ENCODE measurements at places on chromosomes 5 and 9.

GRCh38 chr9:124033967-124034366 is 22.4 kb downstream of the LHX2 start:
- DNase-seq, result no peak

GRCh38 chr5:16609412-16609811 is 7.4 kb downstream of the RETREG1 start:
- no peak for DNase-seq

GRCh38 chr9:126347093-126347492 is 20.5 kb downstream of the MVB12B start:
- no peak for DNase-seq

DNA sequence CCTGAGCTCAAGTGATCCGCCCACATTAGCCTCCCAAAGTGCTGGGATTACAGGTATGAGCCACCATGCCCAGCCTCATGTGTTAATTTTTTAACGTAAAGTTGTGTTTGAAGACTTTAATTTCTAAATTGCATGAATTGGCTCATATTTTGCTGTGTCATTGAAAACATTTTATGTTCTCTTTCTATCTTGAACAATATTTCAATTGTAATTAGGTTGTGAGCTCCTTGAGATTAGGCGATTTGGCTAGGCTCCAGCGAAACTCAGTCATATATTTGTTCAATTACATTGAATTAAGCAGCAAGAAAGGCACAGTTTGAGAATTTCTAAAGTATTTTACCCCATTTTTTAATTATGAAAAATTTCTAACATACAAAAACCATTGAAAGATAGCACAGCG is 34.0 kb downstream of the GAPVD1 start:
- no peak for DNase-seq

DNA sequence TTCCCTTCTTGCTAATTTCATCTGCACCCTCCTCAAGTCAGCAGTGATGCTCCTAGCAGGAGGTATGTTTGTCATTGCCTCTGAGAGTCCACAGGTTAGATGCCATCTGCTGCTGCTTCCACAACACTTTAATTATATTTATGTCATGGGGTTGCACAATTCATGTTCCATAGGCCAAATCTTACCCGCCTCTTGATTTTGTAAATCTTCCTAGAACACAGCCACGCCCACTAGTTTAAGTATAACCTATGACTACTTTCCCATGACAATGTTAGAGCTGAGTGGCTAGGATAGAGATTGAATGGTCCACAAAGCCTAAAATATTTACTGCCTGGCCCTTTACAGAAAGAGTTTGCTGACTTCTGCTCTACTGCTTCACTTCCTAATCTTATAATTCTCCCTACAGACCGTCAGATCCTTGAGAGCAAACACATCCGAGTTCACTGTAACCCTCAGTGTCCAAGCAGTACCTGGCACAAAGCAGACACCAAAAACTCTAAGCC is 21.1 kb downstream of the LIFR start:
- no peak for DNase-seq

DNA sequence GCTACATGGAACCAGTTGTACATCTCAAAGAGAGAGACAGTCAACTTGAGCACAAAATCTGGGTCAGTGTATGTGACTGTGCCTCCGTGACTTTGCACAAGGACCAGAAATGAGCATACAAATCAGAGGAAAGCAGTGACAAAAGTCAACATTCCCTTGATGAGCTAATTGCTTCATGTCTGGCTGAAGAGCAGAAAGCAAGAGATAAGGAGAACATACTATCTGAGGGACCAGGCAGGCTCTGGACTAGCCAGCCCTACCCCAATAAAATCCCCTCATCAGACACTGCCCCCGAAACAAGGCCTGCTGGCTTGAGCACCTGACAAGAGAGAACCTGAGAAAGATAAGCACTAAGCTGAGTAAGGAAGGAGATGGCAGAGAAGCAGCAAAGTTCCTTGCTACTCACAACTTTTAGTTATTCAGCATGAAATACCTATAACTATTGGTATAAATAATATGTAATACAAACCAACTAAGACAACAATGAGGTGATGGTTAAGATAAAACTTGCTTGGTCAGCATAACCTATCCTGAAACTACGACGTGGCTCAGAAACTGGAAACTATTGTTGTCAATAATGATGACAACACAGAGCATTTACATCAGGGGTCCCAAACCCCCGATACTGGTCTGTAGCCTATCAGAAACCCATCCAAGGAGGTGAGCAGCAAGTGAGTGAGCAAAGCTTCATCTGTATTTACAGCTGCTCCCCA is 9.5 kb downstream of the SIL1 start:
- DNase-seq, result no peak

GRCh38 chr9:137375321-137376058 is 47.5 kb downstream of the EXD3 start:
- DNase-seq, result no peak

DNA sequence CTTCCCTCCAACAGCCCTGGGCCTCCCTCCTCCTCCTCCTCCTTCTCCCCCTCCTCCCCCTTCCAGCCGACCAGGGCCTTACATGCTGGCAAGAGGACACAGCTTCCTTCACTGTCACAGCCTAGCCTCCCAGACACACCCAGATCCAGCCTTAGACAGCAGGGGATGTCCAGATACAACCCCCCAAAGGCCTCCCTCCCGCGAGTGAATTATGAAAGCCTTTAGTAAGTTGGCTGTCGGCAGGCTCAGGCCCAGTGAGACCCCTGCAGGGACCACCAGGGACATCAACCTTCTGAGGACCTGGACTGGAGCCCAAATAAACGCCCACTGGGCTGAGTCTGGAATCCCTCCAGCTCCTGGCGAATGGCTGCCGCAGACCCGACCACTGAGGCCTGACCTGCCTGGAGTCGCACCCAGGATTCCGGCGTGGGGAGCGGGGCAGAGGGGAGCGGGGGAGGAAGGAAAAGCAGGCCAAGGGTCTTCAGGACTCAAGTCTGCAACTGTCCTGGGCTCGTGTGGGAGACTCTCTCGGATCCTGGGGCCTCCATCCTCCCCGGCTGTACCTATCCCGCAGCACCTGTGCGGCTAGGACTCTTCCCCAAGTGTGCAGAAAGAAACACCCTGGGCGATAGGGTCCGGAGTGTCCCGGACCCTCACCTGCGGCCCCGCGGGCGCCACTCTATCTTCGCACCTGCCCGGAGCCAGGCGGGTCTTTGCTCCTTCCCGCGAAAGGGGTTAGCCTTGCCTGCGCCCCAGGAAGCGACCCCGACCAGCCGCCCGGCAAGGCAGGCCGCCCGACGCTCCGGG is 705 bp downstream of the SEPTIN8 start:
- no peak for DNase-seq

GRCh38 chr5:14630671-14631070 is 33.8 kb upstream of the OTULIN start:
- DNase-seq, result no peak

DNA sequence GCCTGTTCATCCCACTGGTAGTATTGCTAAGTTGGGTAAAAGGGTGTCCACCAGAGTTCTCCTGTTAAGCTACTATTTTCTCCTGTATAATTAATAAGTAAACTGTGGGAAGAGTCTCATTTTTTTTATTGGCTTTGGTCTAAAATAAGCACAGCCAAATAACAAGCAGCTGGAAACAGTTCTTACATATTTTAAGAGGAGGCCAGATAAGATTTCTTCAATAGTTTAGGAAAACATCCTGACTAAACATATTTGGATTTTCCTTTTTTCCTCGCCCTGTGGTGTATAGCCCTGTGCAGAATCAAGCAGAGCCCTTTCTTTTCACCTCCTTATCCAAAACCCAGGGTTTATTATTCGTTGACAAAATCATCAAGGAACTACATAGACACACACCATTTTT is 122.2 kb upstream of the ZNF608 start:
- no peak for DNase-seq

Measured in stimulated activated CD8-positive, alpha-beta memory T cell treated with anti-CD3 and anti-CD28 coated beads, Interleukin-4, amount 100 ng/mL, for 48 hours (primary cell).